ENCODE measurements at places on chromosomes 5 and 9. TPM values are rescaled to one million over a fixed set of nuclear protein-coding genes. Genes with fewer than 3 reads are reported as not detected.

Gene MAT2B
- 34.7 TPM for total RNA-seq

Gene C9
- not detected for total RNA-seq

DNA sequence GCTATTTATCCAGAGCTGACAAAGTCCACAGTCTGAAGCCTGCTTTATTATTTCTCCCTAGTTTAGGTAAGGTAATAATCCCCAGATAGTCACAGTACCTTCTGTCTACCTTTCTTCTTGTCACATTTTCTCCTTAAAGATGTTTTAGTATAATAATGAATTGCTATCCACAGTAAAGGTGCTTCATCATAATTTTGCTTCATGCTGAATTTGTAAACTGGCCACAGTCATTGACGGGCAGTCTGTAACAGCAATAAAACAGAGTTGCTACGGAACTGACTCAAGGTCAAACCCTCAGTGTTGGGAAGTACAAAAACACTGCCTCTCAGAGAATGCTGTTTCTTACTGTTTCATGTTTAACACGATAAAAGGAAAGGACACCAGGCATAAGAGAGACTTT, 195.7 kb downstream of the ZNF608 start:
- DNase-seq, result no peak

DNA sequence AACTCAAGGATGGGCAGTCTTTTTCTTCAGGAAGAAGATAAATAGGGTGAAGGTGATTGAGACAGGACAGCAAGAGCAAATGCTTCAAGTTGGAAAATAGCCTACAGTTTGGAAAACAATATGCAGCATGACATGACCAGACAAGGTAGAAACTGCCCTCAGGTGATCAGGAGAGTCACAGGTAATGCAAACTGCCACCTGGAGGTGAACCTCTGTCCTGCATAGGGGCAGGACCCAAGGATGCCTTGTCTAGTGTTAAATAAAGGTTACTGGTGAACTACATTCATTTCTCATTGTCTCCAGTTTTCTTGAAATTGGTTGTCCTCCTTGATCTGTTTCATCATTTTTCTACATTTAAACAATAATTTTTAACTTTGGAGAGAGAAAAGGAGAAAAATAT, 232.1 kb downstream of the SEMA5A start:
- no peak for DNase-seq

GRCh38 chr9:136685790-136686533, 1.3 kb downstream of the AGPAT2 start:
- DNase-seq, result no peak

Gene MEIKIN
- not detected for total RNA-seq
